NCI-H1417 treated with DMSO at 0.1 percent for 48 hours (cell line): ENCODE measurements at places on chromosomes 2 and 18.
A peak's percentile ranks its signal among the peaks of the same experiment; 100 is the strongest.

DNA sequence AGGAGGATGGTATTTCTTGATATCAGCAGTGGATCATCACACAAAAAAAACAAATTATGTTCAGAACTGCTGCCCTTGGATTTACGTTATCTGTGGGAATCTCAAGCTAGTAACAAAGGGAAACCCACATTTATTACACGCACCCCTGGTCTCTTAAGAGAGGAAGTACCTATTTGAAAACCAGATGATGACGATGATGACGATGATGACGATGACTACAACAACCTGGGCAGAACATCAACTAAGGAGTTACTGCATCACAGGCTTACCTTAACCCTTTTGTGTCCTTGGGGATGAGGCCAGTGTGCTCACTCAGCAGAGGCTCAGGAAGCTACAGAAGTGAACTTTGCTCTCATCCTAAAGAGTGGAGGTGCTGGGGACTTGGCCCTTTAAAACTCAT lies 169.4 kb downstream of the FSHR start:
- no peak for DNase-seq

- no peak for DNase-seq
These were observed 7.3 kb downstream of the GREB1 start for GRCh38 chr2:11540996-11541692.

DNA sequence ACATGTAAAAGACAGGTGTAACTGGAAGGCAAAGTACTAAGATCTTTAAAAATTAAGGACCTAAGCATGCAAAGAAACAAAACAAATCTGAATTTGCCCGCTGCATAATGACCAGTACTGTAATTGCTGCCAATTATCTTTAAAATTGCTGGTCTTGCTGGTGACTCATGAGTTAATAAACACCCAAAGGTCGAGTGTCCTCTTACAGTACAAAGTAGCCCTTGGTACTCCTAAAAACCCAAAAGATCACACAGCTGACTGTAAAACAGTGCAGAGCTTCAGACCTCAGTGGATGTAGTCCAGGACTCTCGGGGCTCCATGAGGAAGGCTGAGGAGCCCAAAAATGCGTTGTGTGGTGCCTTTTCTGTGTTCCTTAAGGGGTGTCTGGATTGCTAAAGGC lies 308.7 kb downstream of the CNTNAP5 start:
- no peak for DNase-seq

- DNase-seq, result no peak
These were observed 41.1 kb downstream of the GRHL1 start for GRCh38 chr2:9992427-9993187.

DNA sequence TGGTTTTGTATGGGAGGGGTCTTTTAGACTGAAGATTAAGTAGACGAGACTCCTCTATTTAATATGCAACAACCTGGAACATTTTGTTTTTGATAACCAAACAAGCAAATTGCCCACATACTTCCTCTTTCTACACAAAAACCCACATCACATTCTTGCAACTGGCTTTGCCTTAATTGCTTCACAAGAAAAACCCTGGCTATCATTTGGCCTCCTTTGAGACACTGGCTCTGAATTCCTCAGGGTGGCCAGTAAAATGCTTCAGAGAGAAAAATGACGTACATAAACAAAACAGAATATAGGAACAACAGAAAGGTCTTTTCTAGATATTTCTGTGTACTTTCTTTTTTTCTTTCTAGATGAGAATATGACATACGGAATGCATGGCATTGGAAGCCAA lies 103.0 kb downstream of the TRIB2 start:
- no peak for DNase-seq

GRCh38 chr2:33214857-33215256 lies 261.6 kb upstream of the RASGRP3 start:
- no peak for DNase-seq

DNA sequence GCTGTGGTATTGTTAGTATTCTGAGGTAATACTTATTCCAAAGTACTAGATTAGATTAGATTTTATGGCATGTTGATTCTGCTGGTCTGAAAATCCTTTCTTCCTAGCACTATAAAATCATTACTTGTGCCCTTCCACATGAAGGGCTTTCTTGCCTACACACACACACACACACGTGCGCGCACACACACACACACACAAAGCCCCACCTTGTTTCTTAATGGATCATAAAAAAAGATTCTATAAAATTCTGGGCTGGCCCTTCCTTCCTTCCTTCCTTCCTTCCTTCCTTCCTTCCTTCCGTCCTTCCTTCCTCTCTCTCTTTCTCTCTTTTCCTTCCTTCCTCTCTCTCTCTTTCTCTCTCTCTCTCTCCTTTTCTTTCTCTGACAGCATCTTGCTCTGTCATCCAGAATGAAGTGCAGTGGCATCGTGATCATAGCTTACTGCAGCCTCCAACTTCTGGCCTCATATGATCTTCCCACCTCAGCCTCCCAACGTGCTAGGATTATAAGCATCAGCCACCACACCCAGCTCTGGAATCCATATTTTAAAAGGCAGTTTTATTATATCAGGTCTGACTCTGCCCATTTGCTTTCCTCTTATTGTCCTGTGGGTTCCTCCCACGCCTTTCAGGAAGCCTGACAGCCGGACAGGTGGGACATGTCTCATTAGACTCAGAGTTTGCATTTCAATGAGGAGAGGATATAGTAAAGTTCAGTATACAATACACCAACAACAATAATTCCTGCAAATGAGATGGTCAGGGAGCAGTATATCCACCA lies 321.1 kb downstream of the PIK3C3 start:
- DNase-seq, result no peak

DNA sequence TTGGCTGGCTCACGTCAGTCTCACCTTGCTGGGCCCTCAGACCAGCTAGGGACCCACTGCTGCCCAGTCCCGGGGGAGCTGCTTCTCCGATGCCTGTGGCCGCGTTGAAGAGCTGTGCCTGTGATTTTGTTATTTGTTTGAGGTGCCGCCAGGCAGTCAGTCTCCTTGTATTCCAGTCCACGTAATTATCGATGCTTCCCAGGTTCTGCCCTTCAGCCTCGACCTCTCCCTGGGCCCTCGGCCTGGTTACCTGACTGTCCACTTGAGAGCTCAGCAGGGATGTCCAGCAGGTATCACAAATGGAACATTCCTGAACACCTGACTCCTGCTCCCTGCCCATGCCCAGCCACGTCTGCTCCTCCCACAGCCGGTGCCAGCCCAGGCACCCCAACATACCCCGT lies 195.9 kb upstream of the HS6ST1 start:
- DNase-seq, result no peak

GRCh38 chr2:173231042-173231441 lies 123.6 kb upstream of the CDCA7 start:
- DNase-seq, result no peak

DNA sequence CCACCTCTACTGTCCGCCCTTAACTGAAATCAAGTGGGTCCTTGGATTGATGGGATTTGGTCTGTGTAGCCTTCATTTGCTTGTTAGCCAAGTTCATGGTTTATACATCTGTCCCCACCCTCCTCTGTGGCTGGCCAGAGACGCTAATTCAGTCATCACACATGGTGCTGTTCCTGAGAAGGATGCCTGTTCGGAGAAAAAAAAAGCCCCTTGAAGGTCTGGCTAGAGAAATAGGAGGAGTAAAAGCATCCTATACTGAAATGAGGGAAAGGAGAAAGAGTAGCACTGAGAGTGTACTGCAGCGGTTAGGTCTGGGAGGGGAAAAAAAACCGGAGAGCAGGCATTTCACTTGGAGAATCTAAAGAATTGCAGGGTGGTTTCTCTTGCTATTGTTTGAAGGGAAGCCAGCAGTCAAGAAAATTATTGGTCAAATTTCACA lies 180.6 kb upstream of the EPAS1 start:
- DNase-seq, result no peak

- no peak for DNase-seq
These were observed 83.4 kb downstream of the AAK1 start for GRCh38 chr2:69560147-69560482.

- DNase-seq, result no peak
These were observed 160.3 kb downstream of the IKZF2 start for GRCh38 chr2:212991120-212991519.

DNA sequence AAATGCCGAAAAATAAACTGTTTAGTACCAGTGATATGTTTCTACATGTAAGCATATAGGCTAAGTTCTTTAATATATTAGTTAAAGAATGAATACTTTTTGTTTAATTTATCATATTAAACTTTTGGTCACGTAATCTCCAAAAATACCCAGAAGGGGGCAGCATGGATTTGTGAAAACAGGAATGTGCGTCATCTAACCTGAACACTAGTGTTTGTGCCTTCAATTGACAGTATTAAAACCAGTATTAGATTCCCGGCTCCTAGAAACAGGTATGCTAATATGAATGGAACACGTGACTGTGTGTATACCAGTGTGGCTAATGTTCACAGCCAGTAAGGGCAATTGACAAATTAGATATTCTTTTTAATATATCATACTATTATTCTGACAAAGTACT lies 51.8 kb downstream of the WDR7 start:
- DNase-seq, result peak; percentile 63

DNA sequence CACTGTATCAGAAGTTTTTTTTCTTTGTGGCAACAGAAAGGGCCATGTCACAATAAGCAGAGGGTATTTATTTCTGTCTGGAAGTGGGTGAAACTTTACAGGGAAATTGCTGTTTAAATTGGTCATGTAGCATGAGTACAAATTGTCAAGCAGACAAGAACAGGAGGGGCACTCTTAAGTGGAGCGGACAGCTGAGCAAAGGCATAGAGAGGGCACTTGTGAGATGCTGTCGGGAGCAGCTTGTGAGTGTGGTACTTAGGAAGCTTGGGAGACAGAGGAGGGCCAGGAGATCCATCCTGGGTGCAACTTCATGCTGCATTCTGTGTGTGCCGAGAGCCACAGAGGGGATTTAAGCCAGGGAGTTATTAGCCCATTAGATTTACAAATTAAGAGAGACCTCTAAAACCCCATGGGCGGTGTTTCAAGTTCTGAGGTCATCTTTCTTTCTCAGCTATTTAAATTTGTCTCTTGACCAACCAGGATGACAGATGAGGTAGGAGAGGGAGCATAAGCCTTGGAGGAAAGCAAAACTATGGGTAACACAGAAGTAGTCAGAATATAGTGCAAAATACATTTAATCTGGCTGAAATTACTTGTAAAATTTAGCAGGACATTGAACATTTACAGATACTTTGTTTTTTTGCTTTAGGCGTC lies 30.4 kb downstream of the INPP4A start:
- DNase-seq, result no peak

DNA sequence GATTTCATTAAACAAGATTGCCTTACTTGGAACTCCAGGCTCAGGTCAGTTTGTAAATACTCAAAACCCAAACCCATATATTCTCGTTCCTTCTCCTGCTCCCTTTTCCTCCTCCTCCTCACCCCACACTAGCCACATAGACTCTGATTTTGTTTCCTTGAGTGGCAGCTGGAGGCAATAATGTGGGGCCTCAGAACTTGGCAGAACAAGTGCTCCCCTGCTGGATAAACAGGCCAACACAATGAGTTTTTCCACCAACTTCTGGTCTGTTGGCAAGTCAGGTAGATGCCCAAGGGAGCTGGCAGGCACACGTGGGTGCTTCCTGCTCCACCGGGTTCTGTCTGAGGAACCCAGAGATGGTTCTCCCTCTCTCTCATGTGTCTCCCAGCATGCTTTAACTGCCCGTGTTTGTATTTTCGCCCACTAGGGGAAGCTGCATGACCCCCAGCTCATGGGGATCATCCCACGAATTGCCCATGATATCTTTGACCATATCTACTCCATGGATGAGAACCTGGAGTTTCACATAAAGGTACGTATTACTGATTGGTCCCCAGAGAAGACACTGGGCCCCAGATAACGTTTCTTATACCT lies 61.9 kb downstream of the KIF5C start:
- DNase-seq, result no peak

DNA sequence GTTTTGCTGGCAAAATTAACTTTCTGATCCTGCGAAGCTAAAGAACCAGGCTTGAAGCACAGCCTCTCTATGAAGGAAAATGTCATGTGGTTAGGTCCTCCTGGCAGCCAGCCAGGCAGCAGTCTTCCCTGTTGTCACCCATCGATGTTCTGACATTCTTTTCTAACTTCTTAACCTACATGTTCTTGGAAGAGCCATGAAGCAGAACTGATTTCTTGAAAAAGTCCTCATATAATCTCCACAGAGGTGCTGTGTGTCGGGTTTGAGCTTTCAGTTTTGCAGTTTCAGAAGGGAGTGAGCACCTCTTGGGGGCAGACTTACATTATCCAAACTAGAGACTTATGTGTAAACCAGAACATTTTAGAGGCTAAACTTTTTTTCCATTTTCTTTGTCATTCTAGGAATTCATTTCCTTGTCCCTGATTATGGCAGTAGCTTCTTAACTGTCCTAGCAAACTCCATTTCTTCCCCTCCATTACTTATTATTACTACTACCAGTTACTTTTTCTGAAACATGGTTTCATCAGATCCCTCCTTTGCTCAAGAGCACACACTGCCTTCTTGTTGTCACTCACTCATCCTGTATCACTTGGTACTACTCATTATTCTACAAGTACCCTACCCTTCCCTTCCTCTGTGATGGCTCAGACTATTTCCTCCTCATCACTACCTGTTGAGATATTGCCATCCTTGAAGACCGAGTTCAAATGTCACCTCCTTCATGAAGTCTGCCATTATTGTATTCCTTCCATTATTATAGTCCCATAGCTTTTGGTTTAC lies 31.1 kb downstream of the DOK1 start:
- DNase-seq, result no peak

- peak; percentile 27 for DNase-seq
These were observed 344.9 kb downstream of the CYRIA start for GRCh38 chr2:16320716-16321115.

GRCh38 chr2:157256626-157257025 lies 879 bp upstream of the GALNT5 start:
- no peak for DNase-seq

DNA sequence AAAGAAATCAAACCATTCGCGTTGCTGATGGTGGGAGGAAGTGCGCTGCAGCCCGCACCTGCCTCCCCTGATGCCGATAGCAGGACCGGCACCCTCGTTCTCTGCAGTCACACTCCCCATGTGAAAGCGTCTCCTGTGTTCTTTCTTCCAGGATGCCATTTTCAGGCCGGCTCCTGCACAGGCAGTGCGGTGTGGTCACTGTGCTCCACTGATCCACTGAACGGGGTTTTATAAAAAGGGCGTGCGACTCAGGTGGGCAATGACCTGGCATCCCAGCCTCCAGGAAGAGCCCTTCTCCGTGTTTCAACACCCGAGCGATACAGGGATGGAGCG lies 88.3 kb upstream of the SNTG2 start:
- DNase-seq, result no peak

DNA sequence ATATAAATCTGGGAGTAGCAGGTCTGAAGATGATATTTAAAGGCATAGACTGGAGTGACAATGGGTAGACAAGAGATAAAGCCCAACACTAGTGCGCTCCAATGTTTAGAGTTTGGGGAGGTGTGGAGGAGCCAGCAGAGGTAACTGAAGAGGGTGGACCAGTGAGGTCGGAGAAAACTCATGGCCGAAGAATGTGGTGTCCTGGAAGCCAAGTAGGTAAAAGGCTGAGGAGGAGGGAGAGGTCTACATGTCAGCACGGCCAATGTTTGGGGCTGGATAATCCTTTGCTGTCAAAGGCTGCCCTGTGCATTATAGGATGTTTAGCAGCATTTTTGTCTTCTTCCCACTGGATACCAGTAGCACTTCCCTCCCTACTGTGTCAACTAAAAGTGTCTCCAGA lies 78.8 kb upstream of the KCNE4 start:
- DNase-seq, result no peak
